ENCODE measurements at places on chromosomes 12 and 14. TPM values are rescaled to one million over a fixed set of nuclear protein-coding genes. Genes with fewer than 3 reads are reported as not detected.

GRCh38 chr12:49330032-49330619 lies 6.9 kb downstream of the C1QL4 start:
- H3K4me3 ChIP-seq: no peak overlapping the region
- no peak overlapping the region for H3K27ac ChIP-seq
- peaks cover 53% of the 10 kb centered on the region for H3K36me3 ChIP-seq
- peaks cover 40% of the 10 kb centered on the region for H3K27me3 ChIP-seq
- H3K4me1 ChIP-seq: no peaks in the 10 kb centered on the region

DNA sequence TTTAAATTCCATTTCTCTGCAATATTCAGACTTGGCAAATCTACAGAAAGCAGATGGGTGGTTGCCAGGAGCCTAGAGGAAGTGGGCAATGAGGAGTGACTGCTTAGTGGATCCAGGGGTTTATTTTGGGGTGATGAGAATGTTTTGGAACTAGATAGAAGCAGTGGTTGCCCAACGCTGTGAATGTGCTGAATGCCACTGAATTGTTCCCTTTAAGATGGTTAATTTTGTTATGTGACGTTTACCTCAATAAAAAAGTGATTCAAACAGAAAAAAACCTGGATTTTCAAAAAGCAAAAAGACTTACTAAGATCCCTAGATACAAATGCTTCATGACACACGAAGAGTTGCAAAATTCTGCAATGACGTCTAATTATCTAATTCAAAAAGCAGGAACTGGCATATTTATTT lies 34.2 kb downstream of the DAO start:
- DNase-seq: no peak
- H3K4me1 ChIP-seq: no peaks in the 10 kb centered on the region
- no peak overlapping the region for H3K27ac ChIP-seq

- no peak overlapping the region for H3K4me3 ChIP-seq
- H3K27me3 ChIP-seq: no peaks in the 10 kb centered on the region
- no peaks in the 10 kb centered on the region for H3K4me1 ChIP-seq
- no peaks in the 10 kb centered on the region for H3K36me3 ChIP-seq
- H3K27ac ChIP-seq: no peak overlapping the region
- DNase-seq: no peak
These were observed 6.8 kb downstream of the RASSF9 start for GRCh38 chr12:85829391-85829790.

DNA sequence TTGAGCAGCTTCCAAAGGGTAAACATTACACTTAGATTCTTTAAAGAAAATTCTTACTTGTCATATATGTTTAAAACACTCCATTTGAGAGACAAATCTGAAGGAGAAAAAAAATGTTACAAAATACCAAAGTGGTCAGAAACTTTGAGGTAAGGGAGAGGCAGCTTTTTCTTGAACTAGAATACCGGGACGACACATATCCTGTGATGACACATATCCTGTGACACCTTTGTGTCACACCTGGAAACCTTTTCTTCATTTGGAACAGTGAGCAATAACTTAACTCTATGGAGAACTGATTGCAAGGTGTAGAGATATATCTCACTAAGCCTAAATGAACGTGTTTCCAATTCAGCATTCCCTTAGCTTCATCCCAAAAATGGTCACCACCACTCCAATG lies 4.6 kb upstream of the GRIN2B start:
- no peaks in the 10 kb centered on the region for H3K36me3 ChIP-seq
- H3K4me1 ChIP-seq: no peaks in the 10 kb centered on the region
- no peak for DNase-seq

DNA sequence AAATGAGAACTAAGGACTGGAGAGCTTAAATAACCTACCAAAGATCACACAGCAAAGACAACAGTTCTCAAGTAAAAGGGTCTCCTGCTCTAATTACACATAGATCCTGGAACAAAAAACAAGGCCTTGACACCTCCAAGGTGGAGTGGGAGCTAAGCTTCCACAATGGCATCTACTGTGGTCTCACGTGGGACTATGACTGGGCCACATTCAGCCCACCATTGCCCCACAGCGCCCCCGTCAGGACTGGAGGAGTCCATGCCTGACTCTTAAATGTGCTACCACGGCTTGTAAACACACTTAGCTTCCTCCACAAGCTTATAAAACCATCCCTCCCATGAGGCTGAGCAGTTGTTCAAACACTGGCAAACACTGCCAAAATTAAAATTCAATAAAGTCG lies 88.5 kb downstream of the GCH1 start:
- DNase-seq: peak; percentile 83
- no peak overlapping the region for H3K4me3 ChIP-seq
- no peak overlapping the region for H3K27ac ChIP-seq
- no peaks in the 10 kb centered on the region for H3K4me1 ChIP-seq

- no peaks in the 10 kb centered on the region for H3K4me1 ChIP-seq
- H3K27ac ChIP-seq: no peak overlapping the region
- H3K4me3 ChIP-seq: no peak overlapping the region
- DNase-seq: no peak
- no peaks in the 10 kb centered on the region for H3K36me3 ChIP-seq
These were observed 31.5 kb upstream of the PTGDR start for GRCh38 chr14:52235866-52236510.

GRCh38 chr14:77087631-77088030 lies 10.4 kb upstream of the CIPC start:
- no peak overlapping the region for H3K4me3 ChIP-seq
- H3K36me3 ChIP-seq: no peaks in the 10 kb centered on the region
- no peak for DNase-seq
- no peak overlapping the region for H3K27ac ChIP-seq
- H3K4me1 ChIP-seq: peaks cover 19% of the 10 kb centered on the region

DNA sequence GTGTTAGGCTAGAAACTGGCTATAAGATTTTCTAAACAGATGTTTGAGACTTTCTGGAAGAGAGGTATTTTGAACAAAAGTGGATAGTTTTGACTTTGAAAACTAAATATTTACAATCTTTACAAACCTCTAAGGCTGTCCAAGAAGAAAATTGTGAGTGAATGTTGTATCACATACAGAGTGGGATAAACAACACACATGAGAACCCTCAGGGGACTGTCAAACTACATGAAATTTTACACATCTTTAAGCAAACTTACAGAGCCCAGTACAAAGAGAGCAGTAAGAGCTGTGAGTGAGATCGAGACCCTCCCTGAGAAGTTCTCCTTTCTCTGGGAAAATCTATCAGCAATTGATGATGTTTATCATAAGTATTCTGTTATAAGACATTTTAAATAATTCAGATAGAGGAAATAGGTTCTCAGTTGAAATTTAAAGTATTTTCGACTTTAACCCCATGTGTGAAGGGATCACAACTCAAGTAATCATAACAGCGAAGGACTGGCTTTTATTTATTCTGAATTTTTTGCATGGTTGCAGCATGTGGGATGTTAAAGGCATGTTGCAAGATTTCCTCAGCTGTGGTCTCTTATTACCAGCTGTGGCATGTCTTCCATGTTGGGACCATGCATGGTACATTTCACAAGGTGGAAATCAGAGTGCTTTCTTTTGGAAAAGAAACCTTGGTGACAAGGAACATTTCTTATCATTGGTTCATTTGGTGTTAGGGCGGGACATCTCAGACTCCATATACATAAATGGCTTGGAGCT lies 264.0 kb upstream of the PRICKLE1 start:
- H3K27ac ChIP-seq: no peak overlapping the region
- H3K36me3 ChIP-seq: no peaks in the 10 kb centered on the region
- H3K27me3 ChIP-seq: no peaks in the 10 kb centered on the region

GRCh38 chr12:132014092-132014914 lies 64.6 kb downstream of the EP400 start:
- DNase-seq: no peak
- H3K4me1 ChIP-seq: no peaks in the 10 kb centered on the region
- no peak overlapping the region for H3K27ac ChIP-seq
- H3K27me3 ChIP-seq: no peaks in the 10 kb centered on the region

DNA sequence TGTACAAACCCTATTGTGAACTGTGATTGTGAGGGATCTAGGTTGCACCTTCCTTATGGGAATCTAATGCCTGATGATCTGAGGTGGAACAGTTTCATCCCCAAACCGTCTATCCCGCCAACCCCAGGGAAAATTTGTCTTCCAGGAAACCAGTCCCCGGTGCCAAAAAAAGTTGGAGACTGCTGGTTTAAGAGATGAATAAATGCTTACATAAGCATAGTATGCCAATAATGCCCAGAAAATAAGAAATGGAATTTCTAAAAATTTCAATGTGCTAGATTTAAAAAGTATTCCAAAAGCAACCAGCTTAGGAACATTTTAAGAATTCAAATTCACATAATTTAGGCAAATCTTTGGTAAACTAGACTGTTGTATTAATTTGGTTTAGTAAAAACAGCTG lies 5.4 kb upstream of the RNU6-8 start:
- H3K4me3 ChIP-seq: no peak overlapping the region
- H3K36me3 ChIP-seq: no peaks in the 10 kb centered on the region
- DNase-seq: no peak

- no peaks in the 10 kb centered on the region for H3K4me1 ChIP-seq
- no peak overlapping the region for H3K4me3 ChIP-seq
- H3K27ac ChIP-seq: no peak overlapping the region
These were observed 4.7 kb upstream of the GOLGA3 start for GRCh38 chr12:132833341-132833740.

DNA sequence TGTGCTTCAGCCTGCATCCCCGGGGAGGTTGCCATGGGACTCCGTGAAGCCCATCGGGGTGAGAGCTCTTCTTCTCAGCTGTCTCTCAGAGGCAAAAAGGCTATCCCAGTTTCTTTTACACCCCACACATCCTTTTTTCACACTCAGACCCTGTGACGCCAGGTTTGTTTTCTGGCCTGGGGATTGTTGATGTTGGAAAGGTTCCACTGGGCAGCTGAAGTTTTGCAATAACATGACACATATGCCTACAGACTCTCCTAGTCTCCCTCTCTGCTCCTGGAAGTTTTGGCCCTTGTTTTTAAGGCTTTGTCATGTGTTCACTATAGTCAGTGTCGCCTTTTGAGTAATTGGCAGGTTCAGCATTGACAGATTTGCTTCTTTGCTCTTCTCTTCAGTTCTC lies 118.6 kb downstream of the SMOC1 start:
- no peaks in the 10 kb centered on the region for H3K36me3 ChIP-seq
- no peaks in the 10 kb centered on the region for H3K4me1 ChIP-seq
- peaks cover 37% of the 10 kb centered on the region for H3K27me3 ChIP-seq
- no peak overlapping the region for H3K4me3 ChIP-seq
- H3K27ac ChIP-seq: no peak overlapping the region

GRCh38 chr12:14540801-14541462 lies 26.8 kb downstream of the PLBD1 start:
- H3K27me3 ChIP-seq: no peaks in the 10 kb centered on the region
- H3K4me3 ChIP-seq: no peak overlapping the region
- no peaks in the 10 kb centered on the region for H3K4me1 ChIP-seq
- DNase-seq: no peak
- no peak overlapping the region for H3K27ac ChIP-seq
- no peaks in the 10 kb centered on the region for H3K36me3 ChIP-seq

GRCh38 chr12:5173511-5174011 lies 129.9 kb downstream of the KCNA5 start:
- no peaks in the 10 kb centered on the region for H3K27me3 ChIP-seq
- H3K4me3 ChIP-seq: no peak overlapping the region
- H3K4me1 ChIP-seq: no peaks in the 10 kb centered on the region
- no peak for DNase-seq

DNA sequence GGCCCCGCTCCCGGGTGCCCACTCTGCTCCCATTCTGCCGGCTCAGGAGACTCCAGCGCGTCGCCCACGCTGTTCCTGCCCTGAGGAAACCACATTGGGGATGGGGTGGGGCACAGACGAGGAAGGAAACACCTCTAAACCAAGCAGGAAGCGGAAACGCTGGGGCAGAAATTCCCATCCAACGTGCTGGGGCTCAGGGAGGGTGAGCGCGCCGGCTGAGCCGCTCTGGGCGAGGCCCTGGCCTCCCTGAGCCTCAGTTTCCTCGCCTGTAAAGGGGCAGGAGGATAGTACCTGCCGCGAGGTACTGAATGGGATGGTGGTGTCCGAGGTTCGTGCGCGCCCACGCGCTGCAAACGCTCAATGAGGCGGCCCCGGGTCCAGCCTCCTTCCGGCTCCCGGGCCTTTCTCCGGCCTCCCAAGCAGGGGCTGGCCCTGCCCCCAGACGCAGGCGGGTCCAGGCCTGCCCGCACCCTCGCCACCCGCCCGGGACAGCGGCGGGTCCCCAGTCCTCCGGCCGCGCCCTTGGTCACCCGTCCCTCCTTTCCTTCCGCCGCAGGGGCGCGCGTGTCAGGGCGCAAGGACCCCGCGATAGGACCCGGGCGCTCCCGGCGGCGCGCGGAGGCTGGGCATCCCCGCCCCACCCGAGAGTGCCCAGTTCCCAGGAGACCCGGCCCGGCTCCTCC lies 673 bp downstream of the BEGAIN start:
- H3K4me3 ChIP-seq: peak overlapping the region; percentile 58
- DNase-seq: peak; percentile 67
- H3K27me3 ChIP-seq: peaks cover 60% of the 10 kb centered on the region

The GUCY2C gene
- total RNA-seq: 2.4 TPM

The PRIMA1 gene
- 20.8 TPM for total RNA-seq

The SVOP gene
- not detected for total RNA-seq

The ARHGAP5 gene
- total RNA-seq: 133 TPM

The RTN1 gene
- 2.4 TPM for total RNA-seq

The SLC5A8 gene
- not detected for total RNA-seq

The FAM222A gene
- 21.6 TPM for total RNA-seq

The KRT75 gene
- total RNA-seq: not detected

The RDH16 gene
- total RNA-seq: 1.1 TPM
